ENCODE measurements at places on chromosomes 3 and 15. TPM values are rescaled to one million over a fixed set of nuclear protein-coding genes. Genes with fewer than 3 reads are reported as not detected.

The SLC24A5 gene
- not detected for total RNA-seq

The CSTA gene
- not detected for total RNA-seq

The KIAA1143 gene
- 32.5 TPM for total RNA-seq

The USP3 gene
- total RNA-seq, result 48.9 TPM

The UBAP1L gene
- 2.4 TPM for total RNA-seq

The IMPG2 gene
- 0.12 TPM for total RNA-seq

The MAP1A gene
- 1.5 TPM for total RNA-seq

The PLA2G4B gene
- 6.0 TPM for total RNA-seq

The CHST14 gene
- total RNA-seq, result 8.7 TPM

The OGG1 gene
- total RNA-seq, result 36.5 TPM
